ENCODE measurements at places on chromosomes 12 and 14. TPM values are rescaled to one million over a fixed set of nuclear protein-coding genes. Genes with fewer than 3 reads are reported as not detected.

GZMB gene
- total RNA-seq, result not detected

CRACR2A gene
- total RNA-seq, result 15.5 TPM

KRT73 gene
- not detected for total RNA-seq

ACVRL1 gene
- 18.0 TPM for total RNA-seq

CCDC177 gene
- not detected for total RNA-seq

SAMD15 gene
- total RNA-seq, result 1.3 TPM

CMA1 gene
- not detected for total RNA-seq

NANOG gene
- total RNA-seq, result not detected

CPM gene
- total RNA-seq, result 23.3 TPM

KCNJ8 gene
- total RNA-seq, result 19.4 TPM

FSCB gene
- under 0.01 TPM for total RNA-seq

TESPA1 gene
- not detected for total RNA-seq

GARIN6 gene
- not detected for total RNA-seq

ZNF641 gene
- 9.3 TPM for total RNA-seq

SERPINA5 gene
- total RNA-seq, result not detected

MYH6 gene
- not detected for total RNA-seq

CACNB3 gene
- 29.8 TPM for total RNA-seq

POTEG gene
- total RNA-seq, result not detected

TCL1B gene
- not detected for total RNA-seq

RBP5 gene
- total RNA-seq, result not detected

ANKRD13A gene
- 195 TPM for total RNA-seq
